Aorta (tissue), 5 donors: ENCODE measurements at places on chromosomes 2 and 18. TPM values are rescaled to one million over a fixed set of nuclear protein-coding genes. Genes with fewer than 3 reads are reported as not detected.

ZNF396 gene
- polyA plus RNA-seq, result 4.2 TPM

GPBAR1 gene
- polyA plus RNA-seq, result 0.46 TPM

AGAP1 gene
- polyA plus RNA-seq, result 3.0 TPM

RFTN2 gene
- polyA plus RNA-seq, result 8.8 TPM

GPAT2 gene
- polyA plus RNA-seq, result 3.5 TPM

CCDC74B gene
- 0.38 TPM for polyA plus RNA-seq

HJURP gene
- polyA plus RNA-seq, result not detected

GRCh38 chr18:79952996-79953559 is 1.6 kb upstream of the SLC66A2 start:
- peak; percentile 65 for DNase-seq
- no peaks in the 10 kb centered on the region for H3K4me1 ChIP-seq
- no peak overlapping the region for H3K4me3 ChIP-seq
- H3K27me3 ChIP-seq, result no peaks in the 10 kb centered on the region

DNA sequence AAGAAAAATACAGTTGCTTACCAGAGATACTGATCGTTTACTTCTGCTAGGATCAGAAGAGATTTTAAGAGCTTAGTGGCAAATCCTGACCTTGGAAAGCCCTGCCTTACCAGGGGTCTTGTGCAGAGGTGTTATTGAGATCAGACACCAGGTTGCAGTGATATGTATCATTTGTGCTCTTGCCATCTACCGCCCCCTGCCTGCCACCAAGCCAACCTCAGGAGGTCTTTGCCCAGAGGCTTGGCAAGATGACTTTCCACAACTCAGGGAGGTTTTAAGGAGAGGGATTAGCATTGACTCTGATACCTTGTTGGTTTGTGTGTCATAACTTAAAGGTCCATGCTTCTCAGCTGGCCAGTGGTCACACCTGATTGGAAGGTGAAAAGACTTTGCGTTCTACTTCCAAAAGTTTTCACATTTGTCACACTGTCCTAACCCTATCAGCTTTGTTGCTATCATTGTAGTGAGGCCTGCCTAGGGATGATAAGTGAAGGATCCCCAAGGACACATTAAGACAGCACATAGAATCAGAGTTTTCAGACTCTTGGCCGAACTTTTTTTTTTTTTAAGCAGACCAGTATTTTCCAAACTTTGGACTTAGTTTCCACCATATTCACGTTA is 46.2 kb upstream of the MGAT5 start:
- H3K27ac ChIP-seq, result no peak overlapping the region
- no peaks in the 10 kb centered on the region for H3K36me3 ChIP-seq
- DNase-seq, result peak; percentile 86
- no peaks in the 10 kb centered on the region for H3K27me3 ChIP-seq
- no peaks in the 10 kb centered on the region for H3K4me1 ChIP-seq
- H3K4me3 ChIP-seq, result no peak overlapping the region

DNA sequence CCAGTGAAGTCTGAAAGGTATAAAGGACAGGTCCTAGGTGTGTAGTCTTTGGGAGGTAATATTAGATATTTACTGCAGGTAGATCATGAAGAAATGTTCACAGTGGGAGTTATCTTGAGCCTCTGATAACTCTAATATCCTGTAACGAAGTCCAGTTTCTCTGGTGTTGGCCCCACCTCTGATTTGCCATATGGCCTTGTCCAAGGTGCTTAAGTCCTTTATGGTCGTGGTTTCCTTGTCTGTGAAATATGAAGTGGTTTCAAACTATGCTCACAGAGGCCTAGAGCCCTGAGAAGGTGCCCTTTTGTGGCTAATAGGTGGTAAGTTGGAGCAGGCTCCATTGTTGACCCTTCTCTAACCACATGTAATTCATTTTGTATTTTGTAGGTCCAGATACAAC is 190.7 kb downstream of the ICOS start:
- no peak overlapping the region for H3K4me3 ChIP-seq
- no peaks in the 10 kb centered on the region for H3K36me3 ChIP-seq
- no peak for DNase-seq
- no peak overlapping the region for H3K27ac ChIP-seq
- no peaks in the 10 kb centered on the region for H3K27me3 ChIP-seq

- H3K27ac ChIP-seq, result no peak overlapping the region
- no peaks in the 10 kb centered on the region for H3K4me1 ChIP-seq
- no peak overlapping the region for H3K4me3 ChIP-seq
- H3K36me3 ChIP-seq, result no peaks in the 10 kb centered on the region
- DNase-seq, result no peak
Observed at GRCh38 chr2:154280543-154280942, 408.8 kb downstream of the GALNT13 start.

GRCh38 chr18:23565916-23566547 is 20.3 kb downstream of the NPC1 start:
- no peak overlapping the region for H3K4me3 ChIP-seq
- no peaks in the 10 kb centered on the region for H3K4me1 ChIP-seq
- no peak overlapping the region for H3K27ac ChIP-seq
- no peaks in the 10 kb centered on the region for H3K27me3 ChIP-seq

DNA sequence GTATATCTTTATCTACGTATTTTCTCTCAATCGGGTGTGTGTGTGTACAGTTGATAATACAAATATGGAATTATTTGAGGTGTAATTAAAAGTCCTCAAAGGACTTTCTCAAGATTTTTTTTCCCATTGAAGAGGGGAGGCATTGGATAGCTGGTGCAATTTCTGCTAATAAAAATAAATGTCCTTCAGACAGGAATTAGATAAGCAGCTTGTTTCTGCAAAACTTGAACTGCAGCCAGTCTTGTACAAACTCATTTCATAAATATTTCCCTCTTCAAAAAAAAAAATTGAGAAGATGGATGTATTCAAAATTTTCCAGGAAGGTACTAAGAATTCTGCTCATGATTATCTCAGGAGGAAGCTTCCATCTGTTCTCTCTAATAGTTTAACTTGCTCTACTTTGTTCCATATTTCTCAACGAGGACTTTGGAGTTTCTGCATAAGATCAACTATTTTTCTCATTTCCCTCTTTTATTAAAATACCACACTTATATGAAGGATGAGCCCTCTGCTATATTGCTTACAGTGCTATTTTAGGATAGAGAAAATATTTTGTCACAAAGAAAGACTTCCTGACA is 33.0 kb upstream of the GLS start:
- peaks cover 2% of the 10 kb centered on the region for H3K4me1 ChIP-seq
- H3K4me3 ChIP-seq, result no peak overlapping the region
- no peaks in the 10 kb centered on the region for H3K36me3 ChIP-seq
- no peak overlapping the region for H3K27ac ChIP-seq

DNA sequence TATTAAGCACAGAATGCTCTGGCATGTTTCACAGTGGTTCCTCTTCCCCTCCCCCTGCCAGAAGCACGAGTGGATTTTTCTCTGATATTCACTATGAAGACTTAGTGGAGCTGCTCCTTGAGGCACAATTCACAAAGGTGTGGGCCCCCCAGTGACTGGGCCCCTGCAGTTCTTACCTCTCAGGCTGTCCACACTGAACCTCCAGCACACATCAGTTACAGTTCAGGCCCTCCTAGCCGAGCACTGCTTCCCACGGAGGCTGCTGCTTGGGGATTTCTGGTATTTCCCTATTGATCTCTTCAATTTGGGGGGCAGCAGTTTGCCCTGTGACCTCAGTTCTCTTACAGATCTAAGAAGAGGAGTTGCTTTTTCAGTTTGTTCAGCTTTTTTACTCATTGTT is 236.1 kb downstream of the SH3RF3 start:
- DNase-seq, result no peak
- H3K27ac ChIP-seq, result no peak overlapping the region
- no peaks in the 10 kb centered on the region for H3K27me3 ChIP-seq

DNA sequence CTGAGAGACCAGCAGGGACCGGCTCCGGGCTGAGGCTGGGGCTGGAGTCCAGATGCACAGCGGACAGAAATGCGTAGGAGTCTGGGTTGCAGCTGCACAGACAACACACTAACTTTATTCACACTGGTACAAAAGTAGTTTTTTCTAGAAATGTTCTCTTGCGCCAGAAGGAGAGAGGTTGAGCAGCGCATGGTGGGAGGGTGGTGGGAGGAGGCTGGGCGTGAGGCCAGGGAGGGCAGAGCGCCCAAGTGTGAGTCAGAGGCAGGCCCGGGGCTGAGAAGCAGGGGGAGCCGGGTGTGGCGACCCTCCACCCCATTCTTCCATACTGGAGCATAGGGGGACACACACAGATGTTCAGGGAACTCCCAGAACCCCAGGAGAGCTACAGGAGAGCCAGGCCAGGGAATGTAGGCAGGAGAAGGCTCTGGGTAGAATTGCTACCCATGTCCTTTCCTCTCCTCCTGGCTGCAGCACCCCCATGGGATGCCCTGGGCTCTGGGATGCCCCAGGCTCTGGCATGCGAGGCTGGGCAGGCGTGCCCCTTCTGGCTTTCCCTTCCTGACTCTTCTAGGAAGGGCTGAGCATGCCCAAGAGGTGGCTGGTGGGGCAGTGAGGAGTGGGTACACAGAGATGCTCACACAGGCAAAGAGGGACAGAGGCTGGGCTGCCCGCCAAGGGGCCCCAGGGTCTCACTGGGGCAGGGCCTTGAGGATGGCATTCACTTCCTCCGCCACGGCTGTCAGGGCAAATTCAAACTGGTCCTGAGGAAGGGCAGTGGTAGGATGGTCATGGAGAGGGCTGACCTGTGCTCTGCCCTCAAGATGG is 10.6 kb downstream of the DNAJB2 start:
- H3K36me3 ChIP-seq, result peaks cover 3% of the 10 kb centered on the region
- H3K27ac ChIP-seq, result no peak overlapping the region
- no peaks in the 10 kb centered on the region for H3K27me3 ChIP-seq
- DNase-seq, result peak; percentile 94
- no peaks in the 10 kb centered on the region for H3K4me1 ChIP-seq

GRCh38 chr2:38170733-38171132 is 94.8 kb upstream of the CYP1B1 start:
- no peaks in the 10 kb centered on the region for H3K27me3 ChIP-seq
- no peaks in the 10 kb centered on the region for H3K4me1 ChIP-seq
- no peak overlapping the region for H3K4me3 ChIP-seq
- no peaks in the 10 kb centered on the region for H3K36me3 ChIP-seq
- H3K27ac ChIP-seq, result no peak overlapping the region

- no peak for DNase-seq
- no peaks in the 10 kb centered on the region for H3K36me3 ChIP-seq
- H3K4me3 ChIP-seq, result no peak overlapping the region
- H3K27me3 ChIP-seq, result no peaks in the 10 kb centered on the region
- H3K27ac ChIP-seq, result no peak overlapping the region
Observed at GRCh38 chr2:53275743-53276142, 491.9 kb upstream of the CHAC2 start.

- DNase-seq, result no peak
- H3K27me3 ChIP-seq, result no peaks in the 10 kb centered on the region
- H3K27ac ChIP-seq, result no peak overlapping the region
- H3K4me1 ChIP-seq, result peaks cover 4% of the 10 kb centered on the region
- no peak overlapping the region for H3K4me3 ChIP-seq
Observed at GRCh38 chr2:173763641-173764040, 201.5 kb downstream of the SP3 start.

- no peaks in the 10 kb centered on the region for H3K4me1 ChIP-seq
- no peaks in the 10 kb centered on the region for H3K27me3 ChIP-seq
- no peaks in the 10 kb centered on the region for H3K36me3 ChIP-seq
- no peak overlapping the region for H3K27ac ChIP-seq
- H3K4me3 ChIP-seq, result no peak overlapping the region
- no peak for DNase-seq
Observed at GRCh38 chr2:98903767-98904485, 32.1 kb downstream of the CRACDL start.

DNA sequence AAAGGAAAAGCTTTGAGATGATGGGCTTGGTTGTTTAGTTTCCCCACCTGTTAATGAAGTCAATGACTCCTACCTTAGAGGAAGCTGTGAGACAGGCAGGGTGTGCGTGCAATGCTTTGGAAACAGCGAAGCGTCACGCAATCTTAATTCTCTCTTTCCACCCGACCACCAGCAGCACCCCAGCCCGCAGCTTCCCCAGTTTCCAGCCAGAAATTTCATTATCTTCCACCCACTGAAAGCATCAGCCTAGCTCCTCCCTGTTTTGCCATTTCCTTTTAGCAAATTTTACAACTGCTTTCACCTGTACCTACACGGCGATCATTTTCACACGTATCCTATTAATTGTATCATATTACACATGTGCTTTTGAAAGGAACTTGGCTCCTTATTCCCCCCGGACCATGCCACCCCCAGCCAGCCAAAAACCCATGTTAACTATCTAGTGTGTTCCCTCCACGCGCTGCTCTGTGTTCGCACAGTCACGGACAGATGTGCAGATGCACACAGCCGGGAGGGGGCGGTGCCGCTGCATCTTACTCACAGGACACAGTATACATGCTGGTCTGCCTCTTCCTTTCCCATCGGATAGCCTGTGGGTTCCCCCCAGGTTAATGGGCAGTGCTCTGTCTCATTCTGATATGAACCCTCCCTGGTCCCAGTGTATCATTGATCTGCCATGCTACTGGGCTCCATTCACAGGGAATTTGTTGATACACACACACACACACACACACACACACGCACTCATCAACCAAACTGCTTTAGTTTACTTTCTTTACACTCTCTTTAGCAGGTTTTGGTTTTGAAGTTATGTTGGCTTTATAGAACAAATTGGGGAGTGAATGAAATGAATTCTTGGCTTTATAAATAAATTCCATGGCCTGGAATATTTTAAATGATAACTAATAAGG is 22.4 kb downstream of the CYP27C1 start:
- H3K4me1 ChIP-seq, result peaks cover 2% of the 10 kb centered on the region
- no peak for DNase-seq
- H3K27ac ChIP-seq, result no peak overlapping the region
- no peak overlapping the region for H3K4me3 ChIP-seq
- H3K27me3 ChIP-seq, result no peaks in the 10 kb centered on the region

DNA sequence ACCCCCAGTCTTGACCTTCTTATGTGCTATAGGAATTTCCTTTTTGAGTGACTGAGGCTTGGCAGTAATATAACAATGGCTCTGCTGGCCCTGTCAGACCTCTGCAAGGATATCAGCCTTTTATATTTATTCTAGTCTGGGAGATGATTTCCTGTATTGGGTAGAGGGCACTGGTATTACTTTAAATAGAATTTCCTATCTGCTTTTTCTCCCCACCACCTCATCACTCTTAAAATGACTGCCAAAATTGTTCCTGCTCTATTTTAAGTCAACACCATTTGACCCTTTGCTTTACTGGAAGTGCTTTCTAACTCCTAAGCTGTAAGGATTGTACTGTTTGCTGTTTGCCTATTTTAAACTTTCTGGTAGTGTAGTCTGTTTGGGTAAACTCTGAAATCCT is 658.4 kb upstream of the FSHR start:
- no peaks in the 10 kb centered on the region for H3K36me3 ChIP-seq
- H3K27me3 ChIP-seq, result no peaks in the 10 kb centered on the region
- no peak overlapping the region for H3K4me3 ChIP-seq
- H3K4me1 ChIP-seq, result no peaks in the 10 kb centered on the region
- no peak for DNase-seq
- H3K27ac ChIP-seq, result no peak overlapping the region

- H3K4me3 ChIP-seq, result no peak overlapping the region
- no peaks in the 10 kb centered on the region for H3K27me3 ChIP-seq
- H3K4me1 ChIP-seq, result peaks cover 19% of the 10 kb centered on the region
- peaks cover 7% of the 10 kb centered on the region for H3K36me3 ChIP-seq
Observed at GRCh38 chr2:189566046-189566445, 14.5 kb downstream of the SLC40A1 start.

- no peak for DNase-seq
- H3K27ac ChIP-seq, result no peak overlapping the region
- peaks cover 4% of the 10 kb centered on the region for H3K4me1 ChIP-seq
- no peak overlapping the region for H3K4me3 ChIP-seq
Observed at GRCh38 chr2:41483982-41484857, 563.6 kb upstream of the PKDCC start.
